ENCODE measurements at places on chromosomes 2 and 18. TPM values are rescaled to one million over a fixed set of nuclear protein-coding genes. Genes with fewer than 3 reads are reported as not detected.

DNA sequence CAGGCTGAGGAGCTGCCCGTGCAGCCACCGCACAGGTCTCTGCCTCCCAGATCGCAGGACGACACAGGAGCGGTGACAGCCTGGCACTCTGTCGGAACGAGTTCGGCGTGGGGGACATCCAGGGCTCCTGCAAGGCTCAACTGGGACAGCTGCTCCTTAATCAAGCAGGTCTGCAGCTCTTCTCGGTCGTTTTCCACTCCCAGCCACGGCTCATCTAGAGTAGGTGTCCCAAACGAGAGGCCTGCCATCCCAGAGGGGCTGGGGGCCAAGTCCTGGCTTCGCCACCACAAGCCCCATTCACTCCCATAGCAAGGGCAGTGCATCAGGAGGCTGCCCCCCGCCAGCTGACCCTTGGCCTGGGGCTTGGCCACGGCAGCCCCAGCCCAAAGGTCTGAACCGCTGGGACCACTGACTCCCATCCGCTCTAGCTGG is 22.5 kb downstream of the PASK start:
- H3K4me1 ChIP-seq, result no peaks in the 10 kb centered on the region
- H3K27me3 ChIP-seq, result no peaks in the 10 kb centered on the region
- H3K27ac ChIP-seq, result no peak overlapping the region

GRCh38 chr2:232731470-232731869 is 34.3 kb downstream of the GIGYF2 start:
- no peaks in the 10 kb centered on the region for H3K27me3 ChIP-seq
- H3K36me3 ChIP-seq, result peaks cover 38% of the 10 kb centered on the region
- no peak overlapping the region for H3K27ac ChIP-seq
- DNase-seq, result no peak

DNA sequence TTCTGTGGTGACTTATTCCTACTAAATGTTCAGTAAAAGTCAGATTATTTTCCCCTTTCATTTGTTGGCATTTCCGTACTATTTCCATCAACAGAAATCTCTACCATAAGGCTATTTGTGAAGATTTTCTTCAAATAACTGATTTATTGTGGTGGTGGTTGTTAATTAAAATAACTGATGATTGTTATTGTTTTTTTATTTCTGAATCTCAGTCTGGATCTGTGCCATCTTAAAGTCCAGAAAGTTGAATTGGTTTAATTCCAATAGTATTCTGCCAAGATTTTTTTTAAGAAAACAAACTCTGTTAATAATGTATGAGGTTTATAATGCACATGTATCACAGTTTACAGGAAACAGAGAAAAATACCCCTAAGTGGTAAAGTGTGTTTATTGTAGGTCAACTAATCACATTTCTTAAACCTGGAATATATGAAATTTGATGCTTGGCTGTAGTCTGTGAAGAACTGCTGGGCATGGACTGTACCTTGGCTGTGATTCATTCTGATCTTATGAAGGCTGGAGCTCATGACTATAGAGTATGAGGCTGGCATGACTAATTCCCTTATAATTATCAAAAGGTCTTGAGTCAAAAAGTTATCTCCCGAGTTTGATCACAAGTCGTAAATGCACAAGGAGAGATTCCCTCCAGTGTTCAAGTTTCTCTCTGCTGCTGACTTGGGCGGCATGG is 134.2 kb upstream of the RND3 start:
- no peaks in the 10 kb centered on the region for H3K36me3 ChIP-seq
- H3K4me1 ChIP-seq, result no peaks in the 10 kb centered on the region

DNA sequence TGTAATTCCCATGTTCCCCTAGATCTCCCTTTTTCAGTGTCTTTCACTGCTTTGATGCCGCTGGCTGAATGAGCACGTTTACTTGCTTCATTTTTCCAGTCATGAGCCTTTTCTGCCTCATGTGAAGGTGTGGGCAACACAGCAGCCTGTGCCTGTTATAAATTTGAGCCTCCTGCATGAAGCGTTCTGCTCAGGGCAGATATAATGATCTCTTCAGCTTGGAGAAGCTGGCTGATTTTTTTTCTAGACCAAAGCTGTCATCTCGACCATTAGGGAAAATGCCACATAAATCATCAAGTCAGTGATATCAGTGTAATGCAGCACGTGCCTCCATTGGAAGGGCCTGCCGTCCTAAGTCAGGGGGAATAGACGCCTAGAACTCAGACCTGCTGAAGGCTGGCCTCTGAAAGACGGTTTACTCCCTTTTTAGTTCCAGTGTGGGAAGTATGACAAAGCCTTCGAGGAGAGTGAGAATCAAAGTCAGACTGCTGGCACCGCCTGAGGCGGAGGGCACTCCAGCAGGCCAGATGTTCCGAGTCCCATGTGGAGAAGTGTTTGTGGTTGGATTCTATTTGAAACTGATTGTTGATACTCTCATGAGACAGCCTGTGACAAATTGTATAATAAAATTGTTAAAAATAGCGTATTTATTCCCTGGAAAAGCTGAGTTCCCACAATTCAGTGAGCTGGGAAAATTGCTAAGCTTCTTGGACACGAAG is 196.5 kb downstream of the MYO1B start:
- peaks cover under 1% of the 10 kb centered on the region for H3K4me1 ChIP-seq
- no peak overlapping the region for H3K4me3 ChIP-seq
- H3K27ac ChIP-seq, result no peak overlapping the region
- no peaks in the 10 kb centered on the region for H3K27me3 ChIP-seq
- H3K36me3 ChIP-seq, result no peaks in the 10 kb centered on the region
- DNase-seq, result no peak

DNA sequence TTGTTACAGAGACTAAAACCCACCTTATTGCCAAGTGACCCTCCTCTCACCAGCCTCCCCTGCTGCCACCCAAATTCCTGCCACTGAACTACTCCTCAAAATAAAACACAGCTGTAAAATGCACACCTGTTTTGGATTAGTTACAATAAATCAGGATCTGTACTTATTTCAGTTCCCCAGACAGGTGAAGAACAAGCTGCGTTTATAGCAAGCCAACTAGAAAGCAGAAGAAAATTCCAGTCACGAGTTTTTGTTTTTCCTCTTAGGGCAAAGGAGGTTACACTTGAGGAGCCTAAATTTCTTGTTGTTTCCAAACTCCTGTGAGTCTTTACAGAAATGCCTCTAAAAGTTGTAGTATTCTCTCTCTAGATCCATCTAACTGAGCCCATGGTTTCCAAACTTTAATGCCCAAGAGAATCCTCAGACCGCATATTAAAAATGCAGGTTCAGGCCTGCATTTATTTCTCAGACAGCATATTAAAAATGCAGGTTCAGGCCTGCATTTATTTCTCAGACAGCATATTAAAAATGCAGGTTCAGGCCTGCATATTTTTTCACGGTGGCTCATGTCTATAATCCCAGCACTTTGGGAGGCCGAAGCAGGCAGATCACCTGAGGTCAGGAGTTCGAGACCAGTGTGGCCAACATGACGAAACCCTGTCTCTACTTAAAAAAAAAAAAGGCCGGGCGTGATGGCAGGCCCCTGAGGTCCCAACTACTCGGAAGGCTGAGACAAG is 62.2 kb downstream of the ALPK2 start:
- H3K36me3 ChIP-seq, result no peaks in the 10 kb centered on the region
- H3K27ac ChIP-seq, result no peak overlapping the region
- H3K4me3 ChIP-seq, result no peak overlapping the region

DNA sequence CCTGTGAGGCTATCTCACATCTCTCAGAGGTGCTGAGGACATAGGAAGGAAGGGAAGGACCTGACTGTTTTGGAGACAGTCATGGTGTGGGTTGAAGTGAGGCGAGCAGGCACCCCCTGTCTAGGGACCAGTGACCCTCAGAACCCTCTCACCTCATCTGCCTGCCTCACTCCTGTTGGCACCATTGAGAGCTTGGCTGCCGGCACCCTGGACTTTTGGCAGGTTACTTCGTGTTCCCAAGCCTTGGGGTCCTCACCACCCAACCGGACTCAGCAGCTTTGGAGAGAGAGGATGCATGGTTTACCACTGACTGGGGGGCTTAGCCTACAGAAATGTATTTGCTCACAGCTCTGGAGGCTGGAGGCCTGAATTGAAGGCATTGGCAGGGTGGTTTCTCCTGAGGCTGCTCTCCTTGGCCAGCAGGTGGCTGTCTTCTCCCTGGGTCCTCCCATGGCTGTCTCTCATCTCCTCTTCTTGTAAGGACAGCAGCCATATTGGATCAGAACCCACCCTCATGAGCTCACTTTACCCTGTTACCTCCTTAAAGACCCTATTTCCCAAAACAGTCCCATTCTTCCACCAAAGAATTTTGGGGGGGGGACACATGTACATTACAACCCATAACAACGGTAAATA is 142.0 kb downstream of the TSN start:
- no peak overlapping the region for H3K4me3 ChIP-seq
- DNase-seq, result peak; percentile 86
- peaks cover 7% of the 10 kb centered on the region for H3K4me1 ChIP-seq
- H3K36me3 ChIP-seq, result no peaks in the 10 kb centered on the region
- H3K27me3 ChIP-seq, result no peaks in the 10 kb centered on the region
- no peak overlapping the region for H3K27ac ChIP-seq

DNA sequence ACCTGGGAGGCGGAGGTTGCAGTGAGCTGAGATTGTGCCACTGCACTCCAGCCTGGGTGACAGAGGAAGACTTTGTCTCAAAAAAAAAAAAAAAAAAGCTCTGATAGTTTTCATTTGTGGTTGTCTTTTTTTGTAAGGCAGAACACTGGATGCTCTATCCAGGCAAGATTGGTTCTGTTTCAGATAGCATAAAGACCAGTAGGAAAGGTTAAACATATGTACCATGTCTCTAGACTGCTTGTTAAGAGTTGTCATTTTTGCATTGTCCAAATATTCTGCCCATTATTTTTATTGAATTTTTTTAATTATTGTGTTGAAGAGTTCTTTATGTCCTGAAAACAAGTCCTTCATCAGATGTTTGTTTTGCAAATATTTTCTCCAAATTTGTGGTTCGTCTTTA is 60.0 kb downstream of the NCOA1 start:
- no peaks in the 10 kb centered on the region for H3K4me1 ChIP-seq
- H3K27me3 ChIP-seq, result no peaks in the 10 kb centered on the region
- no peak for DNase-seq
- no peak overlapping the region for H3K27ac ChIP-seq
- no peaks in the 10 kb centered on the region for H3K36me3 ChIP-seq

DNA sequence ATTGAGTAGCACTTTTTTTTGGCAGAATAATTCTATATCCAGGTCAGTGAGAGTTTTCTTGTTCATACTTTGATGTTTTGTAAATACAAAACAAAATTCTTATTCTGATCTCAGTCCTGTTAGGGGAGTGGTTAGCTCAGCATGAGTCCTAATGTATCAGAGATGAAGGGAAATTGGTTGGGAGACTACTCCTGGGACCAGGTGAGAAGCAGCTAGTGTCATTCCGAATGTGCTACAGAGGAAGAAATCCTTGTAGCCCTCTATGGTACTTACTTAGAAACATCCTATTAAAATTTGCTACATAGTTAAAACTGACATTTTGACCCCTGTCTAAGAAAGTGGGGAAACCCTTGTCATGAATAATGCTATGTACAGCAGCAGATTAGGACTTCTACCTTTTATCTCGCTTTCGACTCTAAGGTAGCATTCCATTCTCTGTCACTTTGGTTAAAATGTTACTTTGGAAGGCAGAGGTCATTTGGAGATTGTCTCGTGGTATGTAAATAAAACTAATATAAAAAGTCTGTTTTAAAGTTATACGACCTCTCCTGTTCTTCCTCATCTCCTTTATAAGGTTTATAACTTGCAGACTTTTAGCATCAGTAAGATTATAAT is 65.8 kb downstream of the PARD3B start:
- no peak for DNase-seq
- H3K27ac ChIP-seq, result no peak overlapping the region
- H3K4me1 ChIP-seq, result no peaks in the 10 kb centered on the region
- no peaks in the 10 kb centered on the region for H3K36me3 ChIP-seq

GRCh38 chr2:17790536-17790935 is 25.7 kb upstream of the MSGN1 start:
- DNase-seq, result no peak
- no peaks in the 10 kb centered on the region for H3K27me3 ChIP-seq
- H3K36me3 ChIP-seq, result no peaks in the 10 kb centered on the region
- peaks cover 55% of the 10 kb centered on the region for H3K4me1 ChIP-seq
- H3K4me3 ChIP-seq, result no peak overlapping the region

The AMER3 gene
- not detected for total RNA-seq

The SH3RF3 gene
- total RNA-seq, result 0.34 TPM

The CXCR4 gene
- 2.1 TPM for total RNA-seq

The CNGA3 gene
- 0.07 TPM for total RNA-seq
